ENCODE measurements at places on chromosomes 5 and 9.

GRCh38 chr9:99259231-99259918 is 37.3 kb downstream of the SEC61B start:
- no peak for DNase-seq

DNA sequence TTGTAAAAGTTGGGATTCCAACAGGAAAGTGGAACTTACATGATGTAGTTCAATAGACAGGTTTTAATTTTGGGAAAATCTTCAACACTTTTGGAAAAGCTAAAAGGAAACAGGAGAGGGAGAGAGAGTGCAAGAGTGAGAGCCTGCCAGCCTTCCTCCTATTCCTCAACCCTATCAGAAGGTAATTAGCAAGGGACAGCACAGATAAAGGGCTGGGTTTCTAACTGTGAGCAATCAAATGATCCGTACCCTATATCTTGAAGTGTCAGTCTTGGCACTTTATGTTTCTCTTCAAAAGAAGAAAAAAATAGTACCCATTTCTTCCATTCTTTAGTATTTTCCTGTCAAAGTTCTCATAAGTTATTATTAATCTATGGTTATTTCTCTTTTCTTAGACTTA is 79.4 kb downstream of the FER start:
- DNase-seq, result no peak

DNA sequence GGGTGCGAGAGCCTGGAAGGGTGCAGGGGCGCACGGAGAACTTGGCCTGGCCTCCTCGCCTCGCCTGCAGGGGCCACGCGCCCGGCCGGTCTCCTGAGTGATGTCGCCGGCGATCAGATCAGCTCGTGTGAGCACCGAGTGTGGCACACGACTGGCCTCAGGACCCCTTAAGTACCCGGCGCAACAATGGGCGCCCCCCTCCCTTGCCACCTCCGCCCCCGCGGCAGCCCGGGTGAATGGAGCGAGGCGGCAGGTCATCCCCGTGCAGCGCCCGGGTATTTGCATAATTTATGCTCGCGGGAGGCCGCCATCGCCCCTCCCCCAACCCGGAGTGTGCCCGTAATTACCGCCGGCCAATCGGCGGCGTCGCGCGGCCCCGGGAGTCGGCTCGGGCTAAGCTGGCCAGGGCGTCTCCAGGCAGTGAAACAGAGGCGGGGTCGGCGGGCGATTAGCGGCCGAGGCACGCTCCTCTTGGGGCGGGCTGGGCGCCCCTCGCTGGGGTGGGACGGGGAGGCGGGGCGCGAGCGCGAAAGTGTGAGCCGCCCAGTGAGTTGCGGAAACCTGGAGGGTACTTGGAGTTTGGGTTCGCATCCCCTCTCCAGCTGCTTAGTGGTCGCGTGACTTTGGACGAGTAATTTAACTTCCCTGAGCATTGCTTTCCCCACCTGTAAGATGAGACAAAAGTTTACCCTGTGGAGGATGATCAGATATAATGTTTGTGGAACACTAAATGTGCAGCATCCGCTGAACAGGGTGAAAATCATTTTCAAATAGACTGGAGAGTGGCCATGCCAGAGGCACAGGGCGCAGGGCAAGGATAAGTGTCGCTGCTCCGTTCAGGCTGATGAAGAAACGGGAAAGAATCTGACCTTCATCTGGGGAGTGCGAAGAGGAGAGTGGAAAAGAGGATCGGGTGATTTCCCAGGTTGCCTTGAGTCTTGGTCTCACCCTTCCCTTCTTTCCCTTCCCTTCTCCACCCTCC is at the start of gene NEUROG1:
Gene NEUROG1, minus strand, starts transcription at position 145 of the 982 bp plus-strand sequence. CDS start 274 bp downstream, outside the sequence.
- DNase-seq, result no peak

- DNase-seq, result no peak
Measured at GRCh38 chr5:39544941-39545340, 120.2 kb upstream of the DAB2 start.

GRCh38 chr9:92438900-92439526 is 14.7 kb upstream of the OMD start:
- DNase-seq, result no peak

DNA sequence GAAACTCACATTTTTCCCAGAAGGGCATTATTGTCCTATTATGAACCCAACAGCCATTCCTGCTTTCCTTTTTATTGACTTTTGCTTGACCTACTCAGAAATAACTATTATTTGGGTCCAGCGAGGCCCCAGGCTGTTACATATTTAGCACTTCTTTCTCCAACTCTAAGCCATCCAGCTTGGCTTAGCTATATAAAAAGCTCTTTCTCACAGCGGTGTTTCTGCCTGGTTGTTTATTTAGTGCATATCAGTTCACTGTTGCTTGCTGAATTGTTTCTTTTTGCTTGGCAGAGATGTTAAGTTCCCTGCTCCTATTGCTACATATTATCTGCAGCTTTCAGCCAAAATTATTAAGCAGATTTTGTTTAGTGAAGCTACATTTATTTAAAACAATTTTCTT is 1156.8 kb upstream of the SEMA6A start:
- peak; percentile 41 for DNase-seq

DNA sequence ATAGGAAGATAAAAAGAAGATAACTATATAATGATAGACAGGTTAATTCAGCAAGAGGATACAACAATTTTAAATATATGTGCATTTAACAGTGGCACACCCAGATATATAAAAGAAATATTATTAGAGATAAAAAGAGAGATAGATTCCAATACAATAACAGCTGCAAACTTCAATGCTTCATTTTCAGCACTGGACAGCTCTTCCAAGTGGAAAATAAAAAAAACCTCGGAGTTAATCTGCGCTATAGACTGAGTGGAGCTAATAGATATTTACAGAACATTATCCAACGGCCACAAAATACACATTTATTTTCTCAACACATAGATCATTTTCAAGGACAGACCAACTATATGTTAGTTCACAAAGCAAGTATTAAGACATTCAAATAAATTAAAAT is 1229.5 kb upstream of the CDH6 start:
- no peak for DNase-seq

- DNase-seq, result no peak
Measured at GRCh38 chr9:105143136-105143430, 101.4 kb upstream of the SLC44A1 start.

DNA sequence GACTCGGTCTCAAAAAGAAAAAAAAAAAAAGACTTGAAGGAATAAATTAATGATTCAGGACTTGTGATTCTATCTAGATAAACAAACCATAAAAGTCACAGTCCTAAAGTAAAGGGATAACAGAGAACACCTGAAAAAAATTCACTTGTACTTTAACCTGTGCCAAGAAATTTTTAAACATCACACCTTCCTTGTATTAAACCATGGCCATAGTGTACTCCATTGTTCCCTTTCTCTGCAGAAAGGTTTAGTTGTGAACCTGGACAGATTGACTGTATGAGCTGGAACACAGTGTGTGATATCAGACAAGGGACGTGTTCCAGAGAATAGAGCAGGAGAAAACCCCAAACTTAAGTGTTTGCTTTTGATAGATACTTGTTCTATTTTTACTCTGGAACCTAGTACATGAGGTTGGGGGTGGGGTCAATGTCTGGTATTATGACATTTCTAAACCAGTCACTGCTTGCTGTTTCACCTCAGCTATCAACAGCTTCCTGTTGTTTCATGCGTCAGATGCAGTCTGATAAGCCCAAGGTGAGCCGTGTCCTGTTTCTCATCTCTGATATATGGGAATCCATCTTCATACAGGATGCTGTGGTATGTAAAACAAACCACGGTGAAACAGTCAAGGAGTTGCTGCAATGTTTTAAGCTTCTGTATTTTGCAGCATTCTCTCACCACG is 62.5 kb upstream of the ITGA1 start:
- DNase-seq, result no peak

GRCh38 chr5:57538341-57538955 is 55.8 kb upstream of the ACTBL2 start:
- no peak for DNase-seq

- DNase-seq, result no peak
Measured at GRCh38 chr5:144210655-144211054, 40.0 kb downstream of the KCTD16 start.

GRCh38 chr9:129351058-129351641 is 173.1 kb upstream of the IER5L start:
- no peak for DNase-seq

Data from smooth muscle cell of the brain vasculature (primary cell).